ENCODE measurements at places on chromosomes 5 and 9.

- DNase-seq = no peak
Observed at GRCh38 chr5:21071986-21072385, 1084.0 kb upstream of the CDH18 start.

DNA sequence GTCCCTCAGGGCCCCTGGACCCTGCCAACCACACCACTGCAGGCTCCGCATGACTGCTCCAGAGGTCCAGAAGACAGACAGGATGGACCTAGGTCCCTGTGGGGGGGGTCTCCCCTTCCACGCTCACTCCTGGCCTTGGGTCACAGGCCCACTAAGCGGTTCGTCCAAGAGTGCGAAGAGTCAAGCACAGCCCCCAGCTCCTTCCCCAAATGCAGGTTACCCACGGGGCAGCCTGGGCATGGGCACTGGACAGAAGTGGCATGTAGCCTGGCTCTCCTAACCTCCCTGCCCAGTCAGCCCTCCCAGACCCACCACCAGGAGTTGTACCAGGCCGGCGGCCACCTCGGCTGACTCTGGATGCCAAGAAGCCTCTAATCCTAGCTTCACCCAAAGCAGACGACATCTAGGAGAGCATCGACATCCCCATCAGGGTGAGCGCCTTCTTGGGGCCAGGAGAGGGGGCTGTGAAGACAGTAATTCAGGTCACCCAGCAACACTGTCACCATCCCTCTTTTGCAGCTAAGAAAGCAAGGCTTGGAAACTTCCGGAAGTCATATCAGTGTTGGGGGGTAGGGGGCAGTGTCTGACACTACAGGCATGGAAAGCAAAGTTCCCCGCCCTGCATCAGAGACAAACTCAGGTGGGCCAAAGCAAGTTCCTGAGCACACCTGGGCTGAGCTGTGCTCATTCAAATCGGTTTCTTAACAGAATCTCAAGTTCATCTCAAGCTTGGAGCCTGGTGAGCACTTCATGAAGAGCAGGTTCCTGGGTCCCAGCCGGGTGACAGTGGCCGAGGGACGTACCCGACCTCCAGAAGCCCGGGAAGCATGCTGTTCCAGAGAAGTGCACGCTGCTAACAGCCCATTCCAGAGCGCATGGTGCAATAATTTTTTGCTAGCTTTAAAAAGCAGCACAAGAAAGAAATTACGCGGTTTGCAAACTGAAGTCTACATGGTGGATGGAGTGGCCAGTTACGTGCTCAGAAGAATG, 68.7 kb downstream of the SEMA4D start:
- no peak for DNase-seq

DNA sequence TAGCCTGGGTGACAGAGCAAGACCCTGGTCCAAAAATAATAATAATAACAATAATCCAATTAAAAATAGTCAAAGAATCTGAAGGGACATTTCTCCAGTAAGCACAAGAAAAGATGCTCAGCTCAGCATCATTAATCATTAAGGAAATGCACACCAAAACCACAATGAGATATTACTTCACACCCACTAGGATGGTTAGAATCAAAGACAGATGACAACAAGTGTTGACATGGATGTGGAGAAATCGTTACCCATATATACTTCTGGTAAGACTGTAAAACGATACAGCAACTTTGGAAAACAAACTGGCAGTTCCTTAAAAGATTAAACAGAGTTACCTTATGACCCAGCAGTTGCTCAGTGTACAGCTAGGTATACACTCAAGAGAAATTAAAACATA, 5.3 kb upstream of the FANCG start:
- DNase-seq = no peak

DNA sequence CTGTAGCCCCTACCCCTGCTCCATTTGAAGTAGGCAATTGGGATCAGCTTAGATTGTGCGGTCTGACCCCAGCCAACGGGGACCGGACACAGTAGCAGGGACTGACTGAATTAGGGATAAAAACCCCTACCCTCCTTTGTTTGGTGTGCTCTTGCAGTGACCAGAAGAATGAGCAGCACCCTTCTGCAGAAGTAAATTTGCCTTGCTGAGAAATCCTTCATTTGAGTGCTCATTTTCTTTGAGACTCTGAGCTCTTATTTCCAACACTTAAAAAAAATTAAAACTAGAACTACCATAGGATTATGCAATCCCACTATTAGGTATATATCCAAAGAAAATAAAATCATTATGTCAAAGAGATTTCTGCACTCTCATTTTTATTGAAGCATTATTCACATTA, 560.0 kb downstream of the CDH12 start:
- DNase-seq = no peak

DNA sequence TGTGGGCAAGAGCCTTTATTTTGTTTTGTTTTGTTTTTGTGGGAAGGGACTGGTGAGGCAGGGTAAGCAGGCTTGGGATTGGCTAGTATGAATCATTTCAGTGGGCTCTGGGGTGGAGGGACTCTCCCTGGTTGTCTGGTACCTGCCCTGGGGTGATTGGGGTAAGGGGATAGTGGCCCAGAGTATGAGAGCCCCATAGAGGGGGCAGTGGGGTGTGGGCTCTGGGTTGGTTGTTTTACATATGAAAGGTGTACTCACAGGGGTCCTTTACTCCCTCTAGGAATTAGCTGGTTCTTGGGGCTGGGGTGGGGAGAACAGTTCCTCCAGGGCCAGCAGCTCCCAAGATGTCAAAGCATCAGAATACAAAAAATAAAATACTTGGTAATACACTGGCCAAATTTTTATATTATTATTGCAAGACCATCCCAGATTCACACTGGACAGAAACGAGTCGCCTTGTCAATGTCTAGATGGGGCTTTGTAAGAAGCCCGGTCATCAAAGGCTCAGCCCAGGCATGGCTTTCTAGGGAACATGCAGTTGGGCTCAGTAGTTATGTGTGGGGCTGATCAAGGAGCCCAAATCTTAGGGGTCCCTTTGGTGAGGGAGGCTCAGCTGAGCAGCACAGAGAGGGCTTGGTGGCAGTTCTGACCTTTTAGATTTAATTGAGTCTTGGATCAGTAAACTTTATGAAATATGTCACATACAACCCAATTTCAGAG, 190.5 kb downstream of the NXNL2 start:
- DNase-seq = no peak

DNA sequence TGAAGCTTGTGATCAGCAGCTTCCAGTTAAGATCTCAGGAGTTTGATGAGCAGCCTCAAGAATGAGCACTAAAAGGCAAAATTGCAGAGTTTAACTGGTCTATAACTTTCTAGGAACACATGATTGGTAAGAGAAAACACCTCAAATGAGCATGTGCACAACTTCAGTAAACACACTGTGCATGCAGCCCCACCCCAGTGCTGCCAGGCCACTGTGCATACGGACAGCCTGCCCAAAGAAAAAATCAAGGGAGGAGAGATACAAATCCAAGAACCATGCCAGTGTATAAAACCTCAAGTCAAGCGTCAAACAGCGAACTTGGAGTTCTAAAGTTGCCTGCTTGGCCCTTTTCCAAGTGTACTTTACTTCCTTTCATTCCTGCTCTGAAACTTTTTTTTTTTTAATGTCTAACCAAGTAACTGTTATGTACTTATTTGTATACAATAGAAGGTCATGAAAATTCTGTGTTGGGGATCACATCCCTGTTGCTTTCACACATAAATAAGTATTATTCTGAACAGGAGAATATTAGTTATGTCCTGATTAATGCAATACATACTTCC, 125.6 kb upstream of the TSLP start:
- DNase-seq = no peak

DNA sequence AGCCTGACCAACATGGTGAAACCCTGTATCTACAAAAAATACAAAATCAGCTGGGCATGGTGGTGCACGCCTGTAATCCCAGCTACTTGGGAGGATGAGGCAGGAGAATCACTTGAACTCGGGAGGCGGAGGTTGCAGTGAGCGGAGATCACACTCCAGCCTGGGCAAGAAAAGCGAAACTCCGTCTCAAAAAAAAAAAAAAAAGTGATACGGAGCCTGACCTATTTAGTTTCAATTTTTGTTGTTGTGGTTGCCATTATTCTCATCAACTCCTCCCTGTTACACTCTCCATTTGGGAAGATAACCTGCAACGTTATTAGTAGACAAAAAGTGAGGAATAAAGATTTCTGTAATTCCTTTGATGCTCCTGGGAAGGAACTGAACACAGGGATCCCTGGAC, 1.3 kb downstream of the STOM start:
- no peak for DNase-seq

DNA sequence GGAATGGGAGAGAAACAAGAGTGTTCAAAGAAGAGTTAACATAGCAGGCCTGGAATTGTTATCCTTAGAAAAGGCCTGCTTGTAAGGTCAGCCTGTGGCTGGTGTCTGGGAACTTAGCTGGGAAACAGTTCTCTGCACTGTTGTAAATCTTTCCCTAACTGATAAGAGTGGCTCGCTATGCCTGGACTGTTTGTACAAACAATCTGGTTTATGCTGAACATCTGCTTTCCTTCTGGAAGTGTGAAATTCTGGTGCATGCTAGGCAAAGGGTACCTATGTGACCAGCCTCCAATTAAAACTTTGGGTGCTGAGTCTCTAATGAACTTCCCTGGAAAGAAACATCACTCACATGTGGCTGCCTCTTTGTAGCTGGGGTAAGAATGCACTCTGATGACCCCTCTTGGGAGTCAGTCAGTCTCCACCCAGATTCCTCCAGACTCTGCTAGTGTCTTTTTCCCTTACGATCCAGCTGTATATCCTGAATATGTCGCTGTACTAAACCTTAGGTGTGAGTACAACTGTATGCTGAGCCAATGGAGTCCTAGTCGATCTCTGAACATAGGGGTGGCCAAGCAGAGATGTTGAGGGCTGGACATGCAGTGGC, 16.5 kb downstream of the SPARC start:
- DNase-seq = no peak

DNA sequence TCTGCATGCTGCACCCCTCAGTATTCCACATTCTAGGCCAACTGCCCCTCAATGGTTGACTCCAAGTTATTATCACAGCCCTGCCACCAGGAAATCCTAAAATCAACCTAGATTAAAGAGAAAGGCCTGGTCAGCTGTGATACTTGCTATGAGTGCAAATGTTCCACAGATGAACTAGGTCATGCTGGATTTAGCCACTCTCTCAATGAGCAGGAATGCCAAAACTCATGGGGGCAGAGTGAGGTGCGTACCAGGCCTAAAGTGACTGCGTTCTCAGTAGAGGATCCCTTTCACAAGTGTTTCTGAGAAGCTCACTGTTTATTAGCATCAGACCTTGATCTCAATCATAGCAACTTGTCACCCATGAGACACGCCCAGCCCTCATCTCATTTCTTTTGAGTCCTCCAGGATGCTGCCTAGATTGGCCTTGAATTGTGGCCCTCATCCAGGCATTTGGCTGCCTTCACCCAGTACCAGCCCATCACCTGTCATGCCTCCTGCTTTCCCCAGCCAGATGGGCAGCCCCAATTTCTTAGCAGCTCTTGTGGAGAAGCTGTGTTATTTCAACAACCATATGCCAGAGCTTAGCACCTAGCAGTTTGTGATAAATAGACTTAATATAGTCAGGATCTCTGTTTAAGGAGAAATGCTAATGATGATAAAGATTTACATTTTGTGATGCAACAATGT, 383.9 kb downstream of the CTNND2 start:
- DNase-seq = no peak

DNA sequence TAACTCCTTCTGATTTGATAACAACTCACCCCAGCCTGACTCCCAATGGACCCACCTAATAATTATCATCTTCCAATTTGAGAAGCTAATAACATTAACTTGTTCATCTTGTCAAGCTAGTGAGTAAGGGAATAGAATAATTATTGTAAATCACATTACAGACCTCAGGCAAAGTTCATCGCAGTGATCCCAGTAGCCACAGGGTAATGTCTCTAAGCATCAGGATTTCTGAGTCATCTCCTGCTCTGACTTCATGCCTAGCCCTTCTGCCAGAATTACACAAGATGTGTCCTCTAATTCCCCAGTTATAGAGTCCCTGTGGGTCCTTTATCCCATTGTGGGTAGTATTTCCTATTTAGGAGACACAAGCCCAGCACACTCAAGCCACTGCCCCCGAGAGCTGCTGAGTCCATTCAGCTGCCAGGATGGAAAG, 365.7 kb downstream of the DEPDC1B start:
- no peak for DNase-seq

DNA sequence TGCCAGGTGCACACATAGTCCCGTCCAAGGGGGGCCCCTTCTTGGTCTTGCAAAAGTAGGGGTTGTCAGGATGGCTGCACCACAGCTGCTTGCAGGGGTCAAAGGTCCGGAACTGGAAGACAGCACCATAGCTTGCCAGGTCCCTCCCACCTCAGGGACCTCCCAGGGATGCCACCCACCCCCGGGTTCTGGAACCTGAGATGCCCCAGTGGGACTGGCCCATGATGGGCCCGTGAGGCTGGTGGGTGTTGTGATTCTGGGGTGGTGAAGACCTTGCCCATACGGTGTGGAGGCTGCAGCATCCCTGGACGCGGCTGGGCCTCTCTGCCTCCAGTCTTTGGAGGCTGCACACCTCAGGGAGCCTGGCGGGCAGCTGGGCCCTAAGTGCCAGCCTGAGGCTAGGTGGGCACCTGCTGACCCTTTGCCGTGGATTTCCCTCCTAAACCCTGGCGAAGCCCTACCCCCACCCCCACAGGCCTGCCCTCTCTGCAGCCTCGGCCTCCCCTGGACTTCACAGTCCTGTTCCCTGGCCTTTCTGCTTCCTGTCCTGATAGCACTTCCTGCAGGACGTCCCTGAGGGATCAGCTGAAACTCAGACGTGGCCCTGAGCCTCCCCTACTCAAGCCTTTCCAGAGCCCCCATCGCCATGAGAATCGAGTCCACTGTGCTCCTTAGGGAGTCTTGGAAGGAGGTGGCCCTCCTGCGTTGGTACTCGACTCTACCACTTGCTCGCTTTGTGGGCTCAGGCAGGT, 92.1 kb downstream of the ZNF354C start:
- no peak for DNase-seq

GRCh38 chr9:132984202-132985070, 5.9 kb downstream of the GFI1B start:
- DNase-seq = no peak

DNA sequence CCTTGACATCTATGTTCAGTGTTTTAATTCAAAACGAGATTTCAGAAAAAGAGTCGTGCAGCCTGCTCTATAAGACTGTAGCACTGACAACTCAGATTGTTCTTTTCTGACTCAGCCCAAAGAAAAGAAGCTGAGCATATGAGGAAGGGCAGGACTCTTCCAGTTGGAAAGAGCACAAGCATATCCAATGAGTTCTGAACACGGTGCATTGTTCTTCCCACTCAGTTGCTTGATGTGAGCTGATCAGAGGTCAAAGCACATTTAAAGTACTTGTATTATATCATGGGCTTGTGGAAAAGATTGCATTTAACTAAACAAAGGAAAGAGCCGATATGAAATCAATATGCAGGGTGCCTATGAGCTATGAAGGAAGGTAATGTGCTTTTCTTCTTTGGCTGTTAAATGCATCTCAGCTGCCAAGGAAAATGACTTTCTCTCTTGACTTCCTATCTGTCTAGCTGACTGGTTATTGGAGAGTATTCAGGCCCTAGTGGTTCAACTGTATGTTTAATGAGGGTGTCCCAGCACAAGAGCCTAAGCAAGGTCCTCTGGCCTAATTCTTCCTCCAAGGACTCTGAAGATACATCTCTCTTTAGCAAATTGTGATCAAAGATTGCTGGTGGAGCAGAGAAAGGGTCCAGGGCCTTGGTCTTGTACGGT, 226.6 kb upstream of the PPP1R2B start:
- DNase-seq = no peak

GRCh38 chr5:87661784-87662566, 249.2 kb upstream of the CCNH start:
- DNase-seq = no peak

- DNase-seq = peak; percentile 60
Observed at GRCh38 chr9:113876151-113876992, at the start of gene ZNF618. Gene ZNF618, plus strand, starts transcription at chr9:113876309. Its CDS starts 72 bp downstream, at chr9:113876381.
